ENCODE measurements at places on chromosomes 2 and 18.

- no peak for DNase-seq
These were observed 10.4 kb upstream of the UBE2E3 start for GRCh38 chr2:180970016-180970415.

GRCh38 chr2:152292991-152293390 is 42.0 kb upstream of the FMNL2 start:
- DNase-seq = no peak

DNA sequence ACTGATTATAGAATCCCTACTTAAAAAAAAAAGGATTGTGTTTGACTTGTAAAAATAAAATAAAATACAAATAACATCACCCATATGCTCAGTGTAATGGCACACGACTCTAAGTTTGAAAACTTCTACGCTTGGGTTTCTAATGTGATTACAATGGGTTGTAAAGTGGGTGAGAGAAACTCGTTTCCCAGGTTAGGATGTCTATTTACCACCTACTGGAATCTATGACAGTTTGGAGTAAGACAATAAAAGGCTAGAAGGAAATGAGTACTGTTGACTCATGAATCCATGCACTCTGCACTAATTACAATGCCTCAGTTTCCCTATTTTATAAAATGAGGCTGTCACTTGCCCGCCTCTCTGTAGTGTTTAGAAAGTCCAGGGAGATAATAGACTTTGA is 204.2 kb upstream of the FBXO11 start:
- DNase-seq = no peak

DNA sequence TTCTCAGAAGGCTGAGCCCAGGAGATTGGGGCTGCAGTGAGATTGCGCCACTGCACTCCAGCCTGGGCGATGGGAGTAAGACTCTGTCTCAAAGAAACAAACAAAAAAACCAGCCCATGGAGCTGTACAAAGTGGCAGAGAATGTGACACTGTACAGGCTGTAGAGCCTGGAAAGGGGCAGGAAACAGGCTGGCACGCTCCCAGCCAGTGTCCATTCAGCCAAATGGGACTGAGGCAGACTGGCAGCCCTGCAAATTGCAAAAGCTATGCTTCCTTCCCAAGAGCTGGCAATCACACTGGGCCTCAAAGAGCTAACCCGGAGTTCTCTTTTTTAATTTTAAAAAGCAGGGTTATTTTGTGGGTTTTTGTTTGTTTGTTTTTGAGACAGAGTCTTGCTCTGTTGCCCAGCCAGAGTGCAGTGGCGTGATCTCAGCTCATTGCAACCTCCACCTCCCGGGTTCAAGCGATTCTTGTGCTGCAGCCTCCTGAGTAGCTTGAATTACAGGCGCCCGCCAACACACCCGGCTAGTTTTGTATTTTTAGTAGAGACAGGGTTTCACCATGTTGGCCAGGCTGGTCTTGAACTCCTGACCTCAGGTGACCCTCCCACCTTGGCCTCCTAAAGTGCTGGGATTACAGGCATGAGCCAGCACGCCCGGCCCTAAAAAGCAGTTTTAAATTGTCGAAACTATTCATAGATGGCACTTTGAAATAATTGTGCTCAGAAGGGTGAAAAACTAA is 42.8 kb downstream of the SCRN3 start:
- DNase-seq = no peak

DNA sequence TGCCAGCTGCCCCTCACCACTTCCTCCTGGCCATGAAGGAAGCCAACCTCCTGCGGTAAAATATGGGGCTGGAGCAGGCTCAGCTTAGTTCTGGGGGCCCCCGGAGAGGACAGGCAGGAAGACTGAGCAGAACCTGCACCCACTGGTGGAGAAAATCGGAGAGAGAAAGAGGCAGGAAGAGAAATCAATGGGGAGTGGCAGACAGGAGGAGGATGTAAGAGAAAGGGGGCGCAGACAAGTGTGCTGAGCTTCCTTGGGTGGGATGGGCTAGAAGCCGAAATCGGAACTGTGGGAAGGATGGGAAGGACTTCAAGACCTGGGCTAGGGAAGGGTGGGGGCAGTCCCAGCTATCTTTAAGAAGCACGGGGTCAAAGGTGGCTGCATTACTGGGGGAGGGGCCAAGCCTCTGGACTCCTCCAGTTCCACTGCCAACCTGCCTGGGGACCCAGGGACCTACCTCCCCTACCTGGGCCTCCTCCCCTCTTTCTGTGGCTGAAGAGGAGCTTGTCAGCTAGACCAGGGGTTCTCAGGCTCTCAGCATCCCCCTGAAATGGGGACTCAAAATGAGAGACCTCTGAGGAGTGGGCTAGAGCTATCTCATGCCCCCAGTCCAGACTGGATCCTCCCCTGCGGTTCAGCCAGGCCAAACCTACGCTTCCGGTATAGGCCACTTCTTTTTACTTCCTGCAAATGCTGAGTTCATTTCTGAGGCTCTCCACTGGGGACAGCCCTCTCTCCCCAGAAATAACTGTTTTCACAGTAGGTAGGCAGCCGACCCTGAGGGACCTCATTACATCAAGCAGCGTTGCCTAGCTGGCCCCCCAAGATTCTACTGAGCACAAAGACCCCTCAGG is 33.6 kb upstream of the B3GNT7 start:
- DNase-seq = peak; percentile 92

DNA sequence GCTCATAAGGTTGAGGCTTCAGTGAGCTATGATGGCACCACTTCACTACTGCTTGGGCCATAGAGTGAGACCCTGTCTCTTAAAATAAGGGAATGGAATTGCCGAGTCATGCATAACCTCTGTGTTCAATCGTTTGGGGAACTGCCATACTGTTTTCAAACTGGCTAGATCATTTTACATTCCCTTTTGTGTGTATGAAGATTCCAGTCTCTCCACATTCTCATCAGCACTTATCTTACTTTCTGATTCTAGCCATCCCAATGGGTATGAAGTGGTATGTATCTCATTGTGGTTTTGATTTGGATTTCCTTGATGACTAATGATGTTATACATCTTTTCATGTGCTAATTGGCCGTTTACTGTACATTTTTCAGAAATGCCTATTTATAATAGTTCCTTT is 23.7 kb downstream of the MARCHF7 start:
- no peak for DNase-seq

GRCh38 chr2:85106489-85107180 is 26.6 kb upstream of the TCF7L1 start:
- DNase-seq = no peak

DNA sequence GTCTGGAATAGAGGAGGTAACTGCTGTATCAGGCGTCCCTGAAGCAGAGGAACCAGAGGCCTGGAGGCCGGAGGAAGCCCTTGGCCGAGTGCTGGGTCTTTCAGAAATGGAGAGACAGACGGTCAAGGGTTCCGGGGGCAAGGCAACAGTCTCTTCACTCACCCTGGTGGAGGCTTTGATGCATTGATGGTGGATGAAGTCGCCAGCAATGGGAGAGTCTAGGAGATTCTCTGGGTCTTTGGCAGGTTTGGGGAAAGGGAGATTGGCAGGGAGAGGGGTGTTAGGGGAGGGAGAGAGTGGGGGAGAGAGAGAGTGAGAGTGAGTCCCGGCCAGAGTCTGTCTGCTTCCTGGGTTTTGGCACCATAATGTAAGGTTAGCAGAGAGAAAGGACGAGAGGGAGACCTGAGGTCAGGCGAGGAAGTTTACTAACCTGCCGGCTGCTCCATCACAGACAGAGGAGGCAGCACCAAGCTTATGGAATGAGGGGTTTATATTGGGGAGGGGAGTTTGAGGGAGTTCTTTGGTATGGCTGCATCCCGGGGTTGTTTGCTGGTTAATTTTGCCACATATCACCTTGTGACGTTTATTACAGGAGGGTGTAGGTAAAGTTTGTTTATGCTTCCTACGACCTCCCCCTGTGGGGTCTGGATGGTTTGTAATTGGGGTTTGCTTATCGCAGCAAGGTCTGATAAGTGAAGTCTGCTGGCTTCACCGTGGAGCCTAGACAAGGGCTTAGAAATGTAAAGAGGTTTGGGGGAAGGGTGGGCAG is 19.6 kb downstream of the COMMD1 start:
- DNase-seq = no peak

DNA sequence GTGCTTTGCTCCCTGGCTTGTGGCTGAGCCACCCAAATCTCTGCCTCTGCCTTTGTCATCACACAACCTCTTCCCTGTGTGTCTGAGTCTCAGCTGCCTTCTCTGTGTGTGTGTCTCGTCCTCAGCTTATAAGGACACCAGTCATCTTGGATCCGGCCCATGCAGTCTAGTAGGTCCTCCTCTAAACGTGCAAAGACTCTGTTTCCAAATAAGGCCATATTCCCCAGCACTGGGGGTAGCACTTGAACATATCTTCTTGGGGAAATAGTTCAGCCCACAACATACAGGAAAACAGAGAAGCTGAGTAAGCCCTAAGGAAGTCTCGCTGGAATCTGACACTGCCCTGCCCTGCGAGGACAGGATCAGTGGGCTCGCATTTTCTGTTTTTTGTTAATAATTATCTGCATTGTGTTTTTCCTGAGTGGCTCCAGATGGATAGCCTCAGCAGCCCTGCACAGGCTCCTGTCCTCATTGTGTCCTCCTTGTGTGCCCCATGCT is 42.1 kb downstream of the MTCL1 start:
- DNase-seq = no peak

- DNase-seq = no peak
These were observed 436.8 kb upstream of the MYT1L start for GRCh38 chr2:2767837-2768236.

- DNase-seq = no peak
These were observed 129.3 kb upstream of the EPAS1 start for GRCh38 chr2:46167924-46168323.

DNA sequence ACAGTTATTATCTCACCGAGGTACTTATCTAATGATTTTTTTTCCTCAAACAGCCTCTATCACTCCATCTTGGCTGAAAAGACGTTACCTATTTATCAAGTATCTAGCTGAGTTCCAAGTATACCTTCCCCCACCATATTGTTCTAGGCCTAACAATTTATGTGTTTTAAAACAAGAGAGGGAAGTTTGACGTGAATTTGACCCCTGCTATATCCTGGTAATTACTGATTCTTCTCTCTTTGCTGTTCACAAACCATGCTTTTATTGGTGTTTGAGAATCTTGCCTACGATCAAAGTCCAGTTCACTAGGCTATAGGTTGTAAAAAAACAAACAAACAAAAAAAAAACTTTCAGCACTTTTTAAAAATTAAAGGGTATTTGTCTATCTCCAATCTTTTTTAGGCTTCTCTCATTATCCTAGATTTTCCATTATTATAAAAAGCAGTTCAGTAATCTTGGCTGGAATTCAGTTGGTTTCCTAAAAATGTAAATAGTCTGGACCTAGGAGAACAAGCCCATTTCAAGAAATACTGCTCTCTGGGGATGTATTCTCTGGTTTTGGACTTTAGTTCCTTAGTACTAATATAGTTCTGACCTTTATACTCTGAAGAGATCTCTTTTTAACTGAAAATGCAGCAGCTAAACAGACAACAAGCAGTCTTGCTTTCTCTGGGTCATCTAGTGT is 505.4 kb downstream of the CPS1 start:
- no peak for DNase-seq

DNA sequence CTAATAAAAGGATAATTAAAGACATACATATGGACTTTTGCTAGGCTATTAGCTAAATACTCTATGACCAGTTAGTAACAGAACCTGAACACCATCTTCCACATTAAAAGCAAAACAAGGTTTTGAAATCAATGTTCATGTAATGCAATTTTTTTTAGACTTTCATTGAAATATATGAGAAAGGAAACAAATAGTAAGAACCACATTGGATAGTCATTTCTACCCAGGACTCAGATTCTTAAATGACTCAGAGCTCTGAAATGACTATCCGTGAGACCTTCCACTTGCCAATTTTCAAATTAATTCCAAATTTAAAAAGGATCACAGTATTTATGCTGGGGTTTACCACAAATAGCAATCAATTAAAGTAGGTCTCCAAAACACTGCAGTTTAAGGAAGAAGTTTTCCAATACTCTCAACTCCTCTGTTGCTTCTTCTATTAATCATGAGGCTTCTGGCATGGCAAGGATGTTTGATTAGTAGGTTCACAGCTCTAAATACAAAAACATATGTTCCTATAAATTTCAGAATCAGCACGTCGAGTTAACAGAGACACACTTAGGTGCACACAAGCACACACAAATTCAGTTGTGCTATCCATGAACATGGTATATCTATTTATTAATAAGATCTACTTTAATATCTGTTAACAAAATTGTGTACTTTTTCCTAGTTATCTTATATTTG is 841.0 kb downstream of the RNF144A start:
- DNase-seq = no peak

- DNase-seq = no peak
These were observed 278.4 kb downstream of the AGPS start for GRCh38 chr2:177670791-177671535.

DNA sequence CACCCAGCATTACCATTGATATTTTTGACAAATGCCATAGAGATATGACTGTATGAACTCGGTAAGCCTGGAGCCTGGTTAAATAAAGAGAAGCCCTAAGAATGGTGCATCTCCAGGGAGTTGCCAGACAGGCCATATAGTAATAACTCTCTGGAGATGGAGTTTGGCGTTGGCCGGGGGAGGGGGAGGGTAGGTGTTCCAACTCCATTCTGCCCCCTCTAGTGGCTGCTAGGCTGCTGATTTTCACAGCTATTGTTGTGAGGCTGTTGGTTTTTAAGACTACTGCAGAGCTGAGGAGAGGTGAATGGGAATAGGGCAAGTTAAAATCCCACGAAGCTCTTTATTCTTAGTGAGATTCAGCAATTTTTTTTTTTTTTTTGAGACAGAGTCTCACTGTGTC is 99.9 kb downstream of the GALNT14 start:
- no peak for DNase-seq

All from GM19239 (cell line).